ENCODE measurements at places on chromosomes 16 and 17.
A peak's percentile ranks its signal among the peaks of the same experiment; 100 is the strongest.

DNA sequence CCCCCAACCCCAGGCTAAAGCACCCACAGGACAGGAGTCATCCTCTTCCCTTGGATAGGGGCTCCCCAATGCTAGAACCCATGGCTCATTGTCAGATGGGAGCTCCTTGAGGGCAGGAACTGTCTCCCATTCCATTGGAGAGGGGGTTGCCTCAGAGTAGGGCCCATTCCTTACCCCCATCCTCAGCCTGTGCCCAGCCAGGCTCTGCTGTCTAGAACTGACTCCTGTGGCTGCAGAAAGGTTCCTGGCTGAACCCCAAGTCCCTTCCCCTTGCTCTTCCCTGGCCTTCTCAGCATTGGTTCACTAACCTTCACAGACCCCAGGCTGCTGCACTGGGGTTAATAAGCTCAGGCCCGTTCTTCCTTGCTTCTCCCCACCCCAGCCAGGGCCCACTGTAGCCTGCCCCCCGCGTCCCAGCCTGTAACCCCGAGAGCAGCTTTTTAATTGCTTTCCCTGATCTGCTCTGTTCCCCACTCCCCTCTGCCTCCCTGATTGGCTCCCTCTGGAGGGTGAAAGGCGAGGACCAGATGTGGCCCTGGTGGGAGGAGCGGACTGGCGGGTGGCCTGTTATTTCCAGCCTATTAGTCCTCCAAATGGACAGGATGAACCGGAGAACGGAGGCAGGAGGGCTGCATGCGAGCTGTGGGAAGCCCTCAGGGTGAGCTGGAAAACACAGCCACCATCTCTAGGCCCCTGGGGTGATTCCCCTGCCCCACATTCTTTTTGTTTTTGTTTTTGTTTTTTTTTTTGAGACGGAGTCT, 6.0 kb upstream of the GFAP start:
- no peak overlapping the region for H3K27ac ChIP-seq
- H3K4me1 ChIP-seq, result peaks cover 5% of the 10 kb centered on the region
- DNase-seq, result no peak
- peaks cover 3% of the 10 kb centered on the region for H3K36me3 ChIP-seq
- no peak overlapping the region for H3K4me3 ChIP-seq

- no peak for DNase-seq
- H3K27ac ChIP-seq, result no peak overlapping the region
- peaks cover 18% of the 10 kb centered on the region for H3K27me3 ChIP-seq
- H3K36me3 ChIP-seq, result no peaks in the 10 kb centered on the region
These were observed 1.5 kb downstream of the MGAT5B start for GRCh38 chr17:76869496-76870376.

DNA sequence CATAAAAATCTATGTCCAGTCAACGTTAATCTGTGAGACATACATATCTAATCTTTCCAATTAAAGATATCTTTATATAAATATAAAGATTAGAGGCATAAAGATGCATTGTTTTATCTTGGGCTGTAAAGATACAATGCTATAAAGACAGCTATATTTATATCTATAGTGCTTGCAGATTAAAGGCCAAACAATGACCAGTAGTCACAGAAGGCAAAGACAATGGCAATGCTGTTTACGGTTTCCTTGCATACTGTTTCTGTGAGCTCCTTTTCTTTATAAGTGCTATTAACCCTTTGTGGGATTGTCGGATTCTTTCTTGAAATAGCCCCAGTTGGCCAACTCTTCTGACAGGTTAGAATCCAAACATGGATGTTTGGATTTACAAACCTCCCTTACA, 85.5 kb upstream of the SALL1 start:
- no peaks in the 10 kb centered on the region for H3K36me3 ChIP-seq
- no peak overlapping the region for H3K27ac ChIP-seq
- H3K4me1 ChIP-seq, result no peaks in the 10 kb centered on the region
- no peak for DNase-seq
- no peaks in the 10 kb centered on the region for H3K27me3 ChIP-seq
- H3K4me3 ChIP-seq, result no peak overlapping the region

- no peak overlapping the region for H3K4me3 ChIP-seq
- no peaks in the 10 kb centered on the region for H3K4me1 ChIP-seq
- peaks cover 15% of the 10 kb centered on the region for H3K27me3 ChIP-seq
- no peak overlapping the region for H3K27ac ChIP-seq
These were observed 95.3 kb upstream of the RPL38 start for GRCh38 chr17:74108126-74108705.

DNA sequence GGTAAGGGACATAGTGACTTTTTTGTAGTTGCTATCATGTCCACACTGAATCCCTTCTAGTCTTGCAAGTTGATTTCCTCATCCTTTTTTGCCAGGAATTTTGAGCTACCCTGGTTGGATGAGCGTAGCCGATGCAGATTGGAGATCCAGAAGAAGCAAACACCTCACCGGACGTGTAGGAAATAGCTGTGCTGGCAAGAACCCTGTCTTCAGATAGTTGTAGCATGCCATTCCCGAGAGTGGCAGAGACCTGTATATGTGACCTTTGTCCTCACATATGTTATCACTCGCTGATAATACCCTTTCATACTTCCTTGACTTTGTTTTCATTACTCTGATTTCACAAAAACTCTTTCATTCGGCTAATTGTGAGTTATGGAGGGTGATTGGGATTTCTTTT, 6.2 kb upstream of the CASC3 start:
- H3K27me3 ChIP-seq, result no peaks in the 10 kb centered on the region
- no peak overlapping the region for H3K4me3 ChIP-seq
- H3K27ac ChIP-seq, result no peak overlapping the region
- H3K36me3 ChIP-seq, result peaks cover 67% of the 10 kb centered on the region

DNA sequence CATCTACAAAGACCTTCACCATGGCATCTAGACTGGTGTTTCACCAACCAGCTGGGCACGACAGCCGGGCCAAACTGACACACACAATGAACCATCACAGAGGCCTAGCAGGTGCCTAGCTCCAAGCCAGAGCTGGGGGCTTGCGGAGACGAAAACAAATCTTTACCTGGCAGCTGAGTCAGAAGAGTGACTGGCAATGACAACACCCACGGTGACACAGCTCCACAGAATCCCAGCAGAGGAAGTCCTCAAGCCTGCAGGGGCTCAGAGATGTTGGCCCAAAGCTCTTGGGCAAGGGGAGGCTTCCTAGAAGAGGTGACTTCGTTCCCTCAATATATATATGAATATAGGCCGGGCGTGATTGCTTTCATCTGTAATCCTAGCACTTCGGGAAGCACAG, 5.1 kb downstream of the MMP25 start:
- H3K4me1 ChIP-seq, result peaks cover 39% of the 10 kb centered on the region
- H3K27ac ChIP-seq, result peak overlapping the region; percentile 58
- H3K27me3 ChIP-seq, result peaks cover 3% of the 10 kb centered on the region
- H3K4me3 ChIP-seq, result no peak overlapping the region
- peaks cover 14% of the 10 kb centered on the region for H3K36me3 ChIP-seq
- peak; percentile 51 for DNase-seq

- peaks cover 9% of the 10 kb centered on the region for H3K36me3 ChIP-seq
- DNase-seq, result peak; percentile 24
- H3K4me1 ChIP-seq, result peaks cover 13% of the 10 kb centered on the region
- H3K4me3 ChIP-seq, result no peak overlapping the region
- no peaks in the 10 kb centered on the region for H3K27me3 ChIP-seq
These were observed 805 bp upstream of the ORAI3 start for GRCh38 chr16:30947859-30948666.

GRCh38 chr17:80132906-80133625, 13.9 kb downstream of the EIF4A3 start:
- H3K36me3 ChIP-seq, result peaks cover 44% of the 10 kb centered on the region
- H3K27me3 ChIP-seq, result peaks cover 1% of the 10 kb centered on the region
- H3K27ac ChIP-seq, result no peak overlapping the region
- no peaks in the 10 kb centered on the region for H3K4me1 ChIP-seq
- no peak overlapping the region for H3K4me3 ChIP-seq
- no peak for DNase-seq

GRCh38 chr17:47660064-47660492, 10.4 kb downstream of the KPNB1 start:
- peak overlapping the region; percentile 86 for H3K27ac ChIP-seq
- peaks cover 63% of the 10 kb centered on the region for H3K4me1 ChIP-seq
- H3K36me3 ChIP-seq, result peaks cover 76% of the 10 kb centered on the region
- H3K27me3 ChIP-seq, result no peaks in the 10 kb centered on the region

GRCh38 chr17:81027591-81028505, 7.1 kb upstream of the BAIAP2 start:
- no peak overlapping the region for H3K27ac ChIP-seq
- H3K27me3 ChIP-seq, result peaks cover 19% of the 10 kb centered on the region
- H3K4me1 ChIP-seq, result peaks cover 8% of the 10 kb centered on the region

DNA sequence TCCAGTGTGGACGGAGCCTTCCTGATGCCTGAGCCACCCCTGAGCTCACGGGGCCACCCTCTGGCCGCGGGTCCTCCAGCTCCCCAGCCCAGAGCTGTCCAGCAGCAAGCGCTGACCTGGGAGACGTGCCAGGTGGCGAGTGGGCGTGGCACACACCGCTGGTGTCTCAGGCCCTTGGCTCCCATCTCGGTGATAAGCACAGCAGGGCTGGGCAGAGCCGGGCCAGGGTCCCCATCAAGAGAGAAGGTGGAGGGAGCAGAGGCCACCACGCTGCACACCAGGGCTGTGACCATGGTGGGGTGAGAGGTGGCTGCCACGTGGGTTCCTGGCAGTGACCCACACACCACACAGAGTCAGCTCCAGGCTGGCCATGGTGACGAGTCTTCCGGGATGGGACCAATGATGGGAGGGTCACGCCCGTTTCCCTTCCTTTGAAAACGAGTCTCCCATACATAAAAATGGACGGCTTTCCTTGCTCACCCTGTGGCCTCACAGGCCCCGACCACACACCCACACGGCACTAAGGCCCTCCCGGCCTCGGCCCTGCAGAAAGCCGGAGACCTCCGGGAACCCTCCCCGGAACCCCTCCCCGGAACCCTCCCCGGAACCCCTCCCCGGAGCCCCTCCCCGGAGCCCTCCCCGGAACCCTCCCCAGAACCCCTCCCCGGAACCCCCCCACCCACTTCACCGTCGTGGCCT, 16.8 kb downstream of the UTS2R start:
- no peaks in the 10 kb centered on the region for H3K36me3 ChIP-seq
- no peak overlapping the region for H3K4me3 ChIP-seq
- peaks cover 12% of the 10 kb centered on the region for H3K27me3 ChIP-seq
- DNase-seq, result no peak
- H3K4me1 ChIP-seq, result peaks cover 4% of the 10 kb centered on the region

GRCh38 chr16:6206080-6206479, 1108.5 kb upstream of the EEF2KMT start:
- no peaks in the 10 kb centered on the region for H3K36me3 ChIP-seq
- H3K4me1 ChIP-seq, result no peaks in the 10 kb centered on the region
- DNase-seq, result no peak
- no peaks in the 10 kb centered on the region for H3K27me3 ChIP-seq
- no peak overlapping the region for H3K4me3 ChIP-seq

DNA sequence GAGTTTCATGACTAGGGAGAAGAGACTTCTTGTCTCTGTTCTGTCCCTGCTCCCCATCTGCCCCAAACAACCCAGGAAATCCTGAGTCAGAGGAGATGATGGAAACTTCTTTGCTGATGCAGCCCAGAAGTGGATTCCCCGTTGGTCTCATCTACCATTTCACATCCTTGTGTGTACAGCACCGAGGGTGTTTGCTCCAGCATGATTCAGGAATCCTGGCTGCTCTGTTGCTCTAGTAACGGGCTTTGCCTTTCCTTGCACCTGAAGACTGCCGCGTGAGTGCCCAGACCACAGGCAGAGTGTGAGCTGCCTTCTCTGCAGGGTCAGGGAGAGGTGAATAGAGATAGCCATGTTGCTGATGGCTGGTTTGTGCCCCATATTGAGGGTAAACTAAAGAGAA, 408.4 kb downstream of the CPPED1 start:
- no peaks in the 10 kb centered on the region for H3K27me3 ChIP-seq
- no peak overlapping the region for H3K27ac ChIP-seq
- H3K4me1 ChIP-seq, result no peaks in the 10 kb centered on the region
- no peak overlapping the region for H3K4me3 ChIP-seq
- peaks cover 6% of the 10 kb centered on the region for H3K36me3 ChIP-seq

DNA sequence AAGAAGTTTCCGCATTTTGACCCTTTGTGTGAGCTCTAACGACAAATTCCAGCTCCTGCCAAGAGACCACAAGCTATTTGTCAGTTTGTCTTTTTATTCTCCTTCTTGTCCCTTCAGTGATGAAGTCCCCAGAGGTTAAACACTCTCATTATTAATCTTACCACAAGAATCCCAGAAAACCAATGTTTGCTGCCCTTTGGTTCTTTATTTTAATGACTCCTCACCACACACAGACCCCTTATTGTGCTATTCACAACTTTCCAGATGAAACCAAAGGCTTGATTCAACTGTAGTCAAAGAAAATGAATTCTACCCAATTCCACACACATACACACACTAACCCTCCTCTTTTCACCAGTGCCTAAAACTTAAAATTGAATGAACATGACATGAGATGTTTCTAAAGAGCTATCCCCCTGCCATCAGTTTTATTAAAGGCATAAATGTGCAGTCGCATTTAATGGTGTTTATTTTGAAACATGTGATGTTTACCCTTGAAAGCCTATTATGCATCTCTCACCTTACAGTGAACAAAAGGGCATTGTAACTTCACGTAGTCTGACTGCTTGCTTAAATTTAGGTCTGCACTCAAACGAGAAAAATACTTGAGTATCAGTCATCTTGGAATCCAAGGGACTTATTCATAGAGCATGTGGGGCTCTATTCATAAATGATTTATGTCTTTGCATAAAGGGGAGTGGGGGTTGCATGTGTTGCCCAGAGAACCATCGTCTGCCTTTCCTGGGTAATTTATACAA, 44.1 kb downstream of the PCTP start:
- no peaks in the 10 kb centered on the region for H3K27me3 ChIP-seq
- H3K36me3 ChIP-seq, result no peaks in the 10 kb centered on the region
- H3K27ac ChIP-seq, result no peak overlapping the region
- no peak overlapping the region for H3K4me3 ChIP-seq
- no peak for DNase-seq
- no peaks in the 10 kb centered on the region for H3K4me1 ChIP-seq

DNA sequence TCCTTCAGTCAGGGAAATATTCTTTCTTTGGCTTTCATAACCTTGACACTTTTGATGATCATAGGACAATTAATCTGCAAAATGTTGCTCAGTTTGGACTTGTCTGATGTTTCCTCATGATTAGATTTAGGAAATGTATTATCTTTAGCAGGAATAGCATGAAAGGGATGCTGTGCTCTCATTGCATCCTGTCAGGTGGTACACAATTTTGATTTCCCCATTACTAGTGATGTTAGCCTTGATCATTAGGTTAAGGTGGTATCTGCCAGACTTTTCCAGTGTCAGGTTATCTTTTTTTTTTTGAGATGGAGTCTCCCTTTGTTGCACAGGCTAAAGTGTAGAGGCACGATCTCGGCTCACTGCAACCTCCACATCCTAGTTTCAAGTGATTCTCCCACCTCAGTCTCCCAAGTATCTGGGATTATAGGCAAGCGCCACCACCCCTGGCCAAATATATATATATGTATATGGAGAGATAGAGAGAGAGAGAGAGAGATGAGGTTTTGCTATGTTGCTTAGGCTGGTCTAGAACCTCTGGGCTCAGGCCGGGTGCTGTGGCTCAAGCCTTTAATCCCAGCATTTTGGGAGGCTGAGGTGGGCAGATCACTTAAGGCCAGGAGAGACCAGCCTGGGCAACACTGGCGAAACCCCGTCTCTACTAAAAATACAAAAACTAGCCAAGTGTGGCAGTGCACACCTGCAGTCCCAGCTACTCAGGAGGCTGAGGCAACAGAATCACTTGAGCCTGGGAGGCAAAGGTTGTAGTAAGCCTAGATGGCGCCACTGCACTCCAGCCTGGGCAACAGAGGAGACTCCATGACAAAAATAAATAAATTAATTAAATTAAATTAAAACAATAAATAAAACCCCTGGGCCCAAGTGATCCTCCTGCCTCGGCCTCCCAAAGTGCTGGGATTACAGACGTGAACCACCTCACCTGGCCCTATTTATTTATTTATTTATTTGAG, 15.8 kb upstream of the CAVIN1 start:
- H3K27me3 ChIP-seq, result peaks cover 2% of the 10 kb centered on the region
- peaks cover 3% of the 10 kb centered on the region for H3K4me1 ChIP-seq
- H3K27ac ChIP-seq, result no peak overlapping the region
- H3K36me3 ChIP-seq, result no peaks in the 10 kb centered on the region
- peak; percentile 57 for DNase-seq
